ENCODE measurements at places on chromosomes 3 and 15. TPM values are rescaled to one million over a fixed set of nuclear protein-coding genes. Genes with fewer than 3 reads are reported as not detected.

GRCh38 chr3:158668506-158668905 lies 3.9 kb downstream of the LXN start:
- no peak overlapping the region for H3K27ac ChIP-seq
- no peak for DNase-seq
- no peaks in the 10 kb centered on the region for H3K27me3 ChIP-seq
- no peak overlapping the region for H3K4me3 ChIP-seq

DNA sequence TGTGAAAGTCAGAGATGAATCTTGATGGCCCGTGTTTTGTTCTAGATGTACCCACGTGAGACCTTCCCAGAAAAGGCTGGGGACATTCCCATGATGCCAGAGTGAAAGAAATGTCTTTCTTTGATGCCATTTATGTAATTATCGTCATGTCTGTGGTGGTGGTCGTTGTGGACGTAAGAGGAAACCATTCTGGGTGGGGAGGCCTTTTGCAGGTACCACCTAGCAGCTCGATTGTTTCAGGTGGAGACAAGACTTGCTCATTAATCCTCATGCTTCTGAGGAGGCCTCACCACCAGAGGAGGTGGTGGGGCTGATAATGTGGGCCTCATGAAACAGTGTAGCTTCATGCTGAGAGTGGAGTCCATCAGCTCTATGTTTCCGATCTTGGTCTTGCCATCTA lies 58.1 kb upstream of the USP3 start:
- no peak overlapping the region for H3K27ac ChIP-seq
- DNase-seq = no peak
- no peaks in the 10 kb centered on the region for H3K27me3 ChIP-seq
- no peaks in the 10 kb centered on the region for H3K36me3 ChIP-seq

GRCh38 chr3:2839876-2840275 lies 270.3 kb downstream of the IL5RA start:
- H3K4me3 ChIP-seq = no peak overlapping the region
- no peaks in the 10 kb centered on the region for H3K27me3 ChIP-seq
- peaks cover 3% of the 10 kb centered on the region for H3K4me1 ChIP-seq

- H3K4me3 ChIP-seq = no peak overlapping the region
- H3K27ac ChIP-seq = peak overlapping the region; percentile 85
- H3K4me1 ChIP-seq = peaks cover 48% of the 10 kb centered on the region
Measured at GRCh38 chr3:69250014-69250413, 127.6 kb upstream of the LMOD3 start.

- H3K27ac ChIP-seq = no peak overlapping the region
- H3K4me1 ChIP-seq = no peaks in the 10 kb centered on the region
- H3K4me3 ChIP-seq = no peak overlapping the region
- no peaks in the 10 kb centered on the region for H3K36me3 ChIP-seq
- DNase-seq = no peak
Measured at GRCh38 chr3:170440344-170440743, 21.7 kb downstream of the CLDN11 start.

MRAS gene
- 55.8 TPM for total RNA-seq

C2CD4A gene
- total RNA-seq = 0.39 TPM

Measured in thyroid gland (tissue), 4 donors.